BE2C (cell line): ENCODE measurements at places on chromosomes 1 and 21.

DNA sequence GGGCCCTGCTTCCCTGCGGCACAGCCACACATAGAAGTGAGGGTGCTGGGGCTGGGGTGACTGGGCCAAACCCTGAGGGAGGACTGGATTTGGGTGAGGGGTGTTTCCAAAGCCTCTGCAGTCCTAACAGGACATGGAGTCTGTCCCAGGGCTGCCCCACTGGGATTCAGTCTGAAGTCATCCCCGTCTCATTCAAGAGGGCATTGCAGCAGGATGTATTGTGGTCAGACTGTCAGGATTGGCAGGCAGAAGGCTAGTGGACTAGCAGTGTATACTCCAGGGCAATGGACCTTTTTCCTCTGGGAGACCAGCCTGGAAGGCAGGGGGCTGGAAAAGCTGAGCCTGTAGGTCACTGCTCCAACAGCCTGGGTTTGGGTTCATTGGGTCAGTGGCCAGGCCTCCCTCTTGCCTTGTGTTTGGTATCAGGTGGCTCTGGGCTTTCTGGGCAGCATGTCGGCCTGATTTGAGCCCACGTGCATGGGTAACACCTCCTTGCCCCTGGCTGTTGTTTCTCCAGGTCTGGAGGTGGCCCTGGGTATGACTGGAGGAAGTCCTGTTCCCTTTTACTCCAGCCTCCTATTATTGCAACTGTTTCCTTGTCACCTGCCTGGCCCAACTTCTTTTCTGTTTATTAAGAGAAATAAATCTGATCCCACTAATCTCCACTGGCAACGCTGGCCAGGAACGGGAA, 41.0 kb upstream of the SYNC start:
- no peak for DNase-seq

DNA sequence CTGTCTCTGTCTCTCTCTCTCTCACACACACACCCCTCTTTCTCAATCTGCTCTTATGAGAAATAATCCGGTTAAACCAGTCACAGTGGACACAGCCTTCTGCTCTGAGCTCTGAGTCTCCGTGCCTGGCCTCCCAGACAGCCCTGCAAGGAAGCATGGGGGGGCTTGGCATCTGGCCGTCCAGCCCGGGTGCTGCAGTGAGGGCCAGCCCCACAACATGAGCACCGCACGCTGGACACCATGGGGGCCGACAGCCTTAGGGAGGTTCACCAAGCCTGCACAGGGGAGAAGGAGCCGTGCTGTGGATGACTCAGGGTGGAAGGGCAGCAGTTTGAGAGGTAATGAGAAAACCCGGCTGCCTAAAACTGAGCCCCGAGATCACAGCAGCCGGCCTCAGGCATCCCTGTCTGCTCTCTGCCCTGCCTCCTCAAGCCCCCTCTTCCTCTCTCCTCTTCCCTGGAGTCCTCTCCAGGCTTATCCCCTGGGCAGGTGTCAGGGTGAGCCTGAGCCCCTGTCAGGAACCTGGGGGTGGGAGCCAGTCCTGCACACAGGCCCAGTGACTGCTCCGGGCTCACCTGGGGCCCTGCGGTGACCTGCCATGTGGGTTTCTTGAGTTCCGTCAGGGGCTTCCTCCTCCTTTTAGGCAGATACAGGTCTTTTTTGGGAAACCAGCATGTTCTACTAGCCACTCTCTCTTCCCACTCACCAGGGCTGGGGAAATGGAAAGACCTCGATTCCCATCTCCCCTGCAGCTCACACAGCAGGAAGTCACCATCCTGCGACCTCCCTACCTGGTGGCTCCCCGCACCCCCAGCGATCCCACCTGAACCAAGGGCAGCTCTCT, 92.8 kb downstream of the ITPKB start:
- no peak for DNase-seq

DNA sequence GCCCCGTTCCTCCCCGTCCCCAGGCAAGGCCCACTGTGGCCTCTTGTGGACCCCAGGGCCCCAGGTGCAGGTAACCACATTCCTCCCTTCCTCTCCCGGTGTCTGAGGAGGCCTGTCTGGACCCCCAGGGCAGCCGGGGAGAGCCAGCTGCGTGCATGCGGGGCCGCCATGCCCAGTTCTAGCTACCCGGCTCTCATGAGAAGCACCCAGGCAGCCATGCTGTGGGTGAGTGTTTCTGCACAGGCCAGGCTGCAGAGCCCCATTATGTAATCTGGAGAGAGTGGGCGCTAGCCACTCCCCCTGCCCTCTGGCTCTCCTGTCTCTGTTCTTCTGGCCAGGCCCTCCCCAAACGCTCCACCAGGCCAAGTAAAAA, 18.4 kb upstream of the PLEKHG5 start:
- DNase-seq, result peak; percentile 52

- no peak for DNase-seq
These were observed 863 bp downstream of the TARBP1 start for GRCh38 chr1:234478152-234478480.

- no peak for DNase-seq
These were observed 74.9 kb upstream of the TMPRSS2 start for GRCh38 chr21:41582866-41583265.
